ENCODE measurements at places on chromosomes 2 and 18. TPM values are rescaled to one million over a fixed set of nuclear protein-coding genes. Genes with fewer than 3 reads are reported as not detected.

DNA sequence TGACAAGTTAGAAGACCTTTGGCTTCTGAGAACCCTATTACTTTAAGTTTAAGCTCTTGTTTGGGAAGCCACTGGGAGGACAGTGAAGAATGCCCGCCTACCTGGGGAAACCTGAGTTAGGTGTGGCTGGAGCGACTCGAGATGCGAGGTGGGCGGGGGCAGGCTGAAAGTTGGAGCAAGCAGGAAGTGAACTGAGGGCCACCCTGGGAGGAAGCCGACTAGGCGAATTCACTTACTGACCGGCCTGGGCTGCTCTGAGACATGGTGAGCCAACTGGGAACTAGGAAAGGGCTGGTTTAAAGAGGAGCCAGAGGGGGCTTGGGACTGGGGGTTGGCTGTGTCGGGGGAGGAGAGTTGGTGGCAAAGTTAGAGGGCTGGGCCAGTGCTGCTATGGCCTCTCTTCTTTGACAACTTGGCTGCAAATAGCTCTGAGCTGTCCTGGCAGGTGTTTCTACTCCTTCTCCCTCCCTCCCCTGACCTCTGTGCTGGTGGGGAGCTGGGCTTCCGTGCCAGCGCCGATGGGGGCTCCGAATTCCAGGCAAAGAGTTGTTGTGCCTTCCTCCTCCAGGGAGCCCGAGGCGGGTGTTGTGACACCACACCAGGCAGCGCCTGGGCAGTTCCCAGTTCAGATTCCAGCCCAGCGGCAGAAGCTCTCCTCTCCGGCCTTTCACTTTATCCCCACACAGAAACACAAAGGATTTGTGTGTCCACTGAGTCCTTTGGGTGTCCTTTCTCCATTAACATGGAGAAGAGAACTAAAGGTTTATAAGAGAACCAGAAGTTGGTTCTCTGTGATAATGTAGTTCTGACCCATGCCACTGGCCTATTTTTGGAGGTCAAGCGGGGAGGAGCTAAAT lies at the start of gene VAMP8:
Gene VAMP8, plus strand, starts transcription at position 201 of the 857 bp plus-strand sequence. Its CDS starts 61 bp downstream, at position 262.
- no peaks in the 10 kb centered on the region for H3K27me3 ChIP-seq
- peak within 1 kb of the TSS; percentile 50 for H3K27ac ChIP-seq
- peak within 1 kb of the TSS; percentile 54 for H3K4me3 ChIP-seq
- H3K36me3 ChIP-seq: no peaks in the 10 kb centered on the region

The ABCG5 gene
- not detected for total RNA-seq

The RNF144A gene
- 6.2 TPM for total RNA-seq

DNA sequence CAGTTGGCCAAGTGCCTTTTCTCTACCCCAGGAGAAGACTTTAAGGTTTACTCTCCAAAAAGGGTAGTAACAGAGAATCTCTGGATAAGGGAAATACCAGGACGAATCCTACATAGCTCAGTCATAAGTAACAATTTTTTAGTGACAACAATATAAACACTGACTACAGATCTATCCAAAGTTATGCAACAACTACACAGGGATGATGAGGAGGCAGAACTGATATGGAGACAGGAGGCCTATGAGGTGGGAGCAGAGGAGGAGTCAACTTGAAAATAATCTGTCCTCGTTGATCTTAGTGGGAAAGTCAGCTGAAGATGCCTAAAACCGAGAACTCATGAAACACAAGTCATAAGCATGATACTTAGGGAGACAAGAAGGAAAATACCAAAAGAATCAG lies 40.2 kb downstream of the SLC35F5 start:
- no peak overlapping the region for H3K4me3 ChIP-seq
- no peak for DNase-seq
- peaks cover 19% of the 10 kb centered on the region for H3K36me3 ChIP-seq
- H3K4me1 ChIP-seq: no peaks in the 10 kb centered on the region
- no peaks in the 10 kb centered on the region for H3K27me3 ChIP-seq

DNA sequence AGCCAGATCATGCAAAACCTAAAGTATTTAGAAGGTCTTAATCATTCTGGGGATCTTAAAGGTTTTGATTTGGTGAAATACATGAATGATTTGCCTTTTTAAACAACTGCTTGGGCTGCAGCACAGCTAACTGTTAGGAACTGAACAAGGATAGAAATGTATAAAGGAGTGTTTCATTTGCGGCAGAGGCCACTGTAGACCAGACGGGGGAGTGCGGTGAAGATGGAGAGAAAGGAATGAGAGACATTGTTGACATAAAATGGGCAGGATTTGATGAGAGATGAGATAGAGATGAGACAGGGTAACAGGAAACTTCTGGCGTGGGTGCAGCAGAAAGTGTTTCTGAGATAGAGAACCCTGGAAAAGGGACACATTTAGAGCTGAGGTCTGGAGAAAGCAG lies 308.1 kb downstream of the TMX3 start:
- no peaks in the 10 kb centered on the region for H3K27me3 ChIP-seq
- H3K36me3 ChIP-seq: no peaks in the 10 kb centered on the region
- no peak overlapping the region for H3K27ac ChIP-seq
- H3K4me3 ChIP-seq: no peak overlapping the region
- no peaks in the 10 kb centered on the region for H3K4me1 ChIP-seq
- DNase-seq: no peak

The CPS1 gene
- 3.5 TPM for total RNA-seq

GRCh38 chr2:207165121-207166038 lies at the start of gene KLF7:
TSS of gene KLF7 (minus strand) at chr2:207165948. CDS start at chr2:207165568, 380 bp downstream.
- peak within 1 kb of the TSS; percentile 95 for H3K4me3 ChIP-seq
- peak within 1 kb of the TSS; percentile 100 for H3K27ac ChIP-seq
- peaks cover 23% of the 10 kb centered on the region for H3K4me1 ChIP-seq
- H3K27me3 ChIP-seq: no peaks in the 10 kb centered on the region
- H3K36me3 ChIP-seq: no peaks in the 10 kb centered on the region

Measured in thoracic aorta (tissue), 2 donors.